Heart right ventricle (tissue), 16 donors: ENCODE measurements at places on chromosomes 3 and 15.

DNA sequence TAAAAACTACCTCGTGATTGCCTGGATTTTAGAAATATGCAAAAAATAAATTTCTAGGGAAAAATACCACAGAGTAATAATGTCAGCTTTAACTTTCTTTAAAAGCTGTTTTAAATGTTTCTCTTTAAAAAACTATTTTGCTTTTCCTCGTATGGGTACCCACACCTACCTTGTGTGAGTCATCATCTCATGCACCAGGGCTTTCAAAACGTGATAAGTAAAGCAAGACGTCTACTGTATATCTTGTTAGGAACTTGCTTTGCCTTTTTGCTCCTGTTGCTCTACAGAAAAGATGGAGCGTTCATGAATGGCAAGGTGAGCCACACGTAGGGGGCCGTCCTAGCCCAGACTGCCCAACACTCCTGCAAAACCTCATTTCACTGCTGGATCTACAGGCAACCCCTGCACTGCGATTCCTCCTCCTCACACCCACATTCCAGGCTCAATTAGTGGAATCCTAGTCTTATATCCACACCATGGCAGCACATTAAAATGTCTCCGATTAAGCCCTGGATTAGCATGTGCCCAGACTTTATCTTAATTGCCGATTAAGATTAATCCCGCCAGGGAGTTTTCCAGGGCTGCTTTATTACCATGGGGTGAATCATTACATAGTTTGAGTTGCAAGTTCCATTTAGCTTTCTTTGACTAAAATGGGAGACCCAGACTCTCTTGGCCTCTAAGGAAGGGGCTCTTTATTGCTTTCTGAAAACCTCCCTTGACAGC is 293.6 kb upstream of the ICE2 start:
- no peak for DNase-seq

DNA sequence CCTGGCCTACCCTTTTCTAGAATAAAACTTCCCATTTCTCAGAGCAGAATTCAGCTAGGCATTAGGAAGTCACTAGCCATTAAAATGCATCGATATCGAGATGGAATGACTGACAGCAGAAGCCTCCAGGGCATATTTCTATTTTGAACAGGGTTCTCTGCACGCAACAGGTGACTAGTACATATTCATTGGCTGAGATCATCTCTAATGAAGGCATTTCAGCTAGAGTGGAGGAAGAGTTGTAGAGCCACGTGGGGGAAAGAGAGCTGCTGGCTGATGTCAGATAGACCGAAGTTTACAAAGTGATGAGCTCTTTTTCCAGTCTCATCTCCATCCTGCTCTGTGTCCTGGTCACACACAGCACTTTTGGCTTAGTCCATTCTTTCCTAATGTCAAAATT is 7.5 kb downstream of the TMEM40 start:
- DNase-seq = no peak

DNA sequence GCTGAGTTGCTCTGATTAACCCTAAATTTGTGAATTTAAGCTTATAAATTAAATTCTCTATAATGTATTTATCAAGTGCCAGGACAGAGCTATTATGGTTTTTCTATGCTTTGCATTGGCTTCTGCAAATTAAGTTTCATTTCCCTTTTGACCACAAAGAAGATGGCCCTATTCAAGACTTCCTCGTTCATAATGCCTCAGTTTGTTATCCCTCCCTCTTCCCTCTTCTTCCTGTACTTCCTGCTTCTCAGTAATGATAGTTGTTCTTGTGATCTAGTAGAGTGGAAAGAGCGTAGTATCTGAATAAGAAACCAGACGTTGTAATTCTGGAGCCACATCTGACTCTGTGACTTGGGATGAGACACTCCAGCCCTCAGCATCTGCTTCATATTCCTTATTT is 118.7 kb downstream of the CACNA1D start:
- no peak for DNase-seq

GRCh38 chr3:115148142-115148790 is 1.2 kb upstream of the ZBTB20 start:
- peak; percentile 16 for DNase-seq

DNA sequence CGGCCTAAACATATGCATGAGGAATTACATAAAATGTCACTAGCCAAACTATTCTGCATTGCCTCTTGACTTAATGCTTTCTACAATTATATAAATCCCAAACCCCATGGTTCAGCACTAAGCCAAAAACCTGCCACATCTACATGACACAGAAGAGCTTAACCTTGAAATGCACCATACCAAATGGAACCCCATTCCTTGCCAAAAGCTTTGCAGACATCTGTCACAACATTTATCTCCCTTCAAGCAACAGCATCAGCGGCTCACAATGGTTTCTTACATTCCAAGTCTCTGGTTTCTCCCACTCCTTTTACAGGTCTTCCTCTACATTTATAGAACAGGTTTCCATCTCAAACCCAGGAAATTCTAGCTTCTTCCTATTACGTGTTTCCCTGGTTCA is 58.4 kb upstream of the GYG1 start:
- no peak for DNase-seq
